ENCODE measurements at places on chromosomes 16 and 17.
A peak's percentile ranks its signal among the peaks of the same experiment; 100 is the strongest.

GRCh38 chr17:83058266-83058798 lies 21.1 kb upstream of the METRNL start:
- no peak for DNase-seq

DNA sequence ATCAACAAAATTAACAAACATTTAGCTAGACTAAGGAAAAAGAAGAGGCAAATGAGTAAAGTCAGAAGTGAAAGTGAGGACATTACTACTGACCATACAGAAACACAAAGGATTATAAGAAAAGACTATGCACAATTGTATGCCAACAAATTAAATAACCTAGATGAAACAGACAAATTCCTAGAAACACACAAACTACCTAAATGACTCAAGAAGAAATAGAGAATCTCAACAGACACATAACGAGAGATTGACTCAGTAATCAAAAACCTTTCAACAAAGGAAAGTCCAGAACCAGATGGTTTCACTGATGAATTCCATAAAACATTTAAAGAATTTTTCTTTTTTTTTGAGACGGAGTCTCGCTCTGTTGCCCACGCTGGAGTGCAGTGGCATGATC lies 35.7 kb upstream of the MYLK3 start:
- DNase-seq = no peak

DNA sequence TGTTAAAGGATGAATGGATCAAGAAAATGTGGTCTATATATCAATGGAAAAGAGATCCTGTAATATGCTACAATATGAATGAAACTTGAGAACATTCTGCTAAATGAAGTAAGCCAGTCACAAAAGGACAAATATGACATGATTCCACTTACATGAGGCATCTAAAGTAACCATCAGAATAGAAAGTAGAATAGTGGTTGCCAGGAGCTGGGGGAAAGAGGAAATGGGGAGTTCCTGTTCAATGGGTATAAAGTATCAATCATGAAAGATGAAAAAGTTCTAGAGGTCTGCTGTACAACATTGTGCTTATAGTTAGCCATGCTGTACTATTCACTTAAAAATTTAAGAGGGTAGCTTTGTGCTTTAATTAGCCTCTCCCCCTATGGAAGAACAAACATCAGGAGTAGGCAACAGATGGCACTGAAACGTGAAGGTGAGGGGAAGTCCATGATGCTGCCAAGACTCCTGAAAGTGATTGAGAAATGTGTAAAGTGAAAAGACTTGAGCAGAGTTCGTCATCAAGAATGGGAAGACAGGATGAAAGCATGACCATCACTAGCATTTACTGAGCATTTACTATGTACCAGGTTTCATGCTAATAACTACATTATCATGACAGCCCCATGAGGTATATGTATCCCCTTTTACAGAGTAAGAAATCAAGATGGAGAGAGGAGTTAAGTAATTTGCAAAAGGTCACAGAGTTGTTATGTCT lies 167.2 kb downstream of the CYB561 start:
- DNase-seq = no peak

GRCh38 chr17:74544991-74545842 lies 698 bp downstream of the CD300C start:
- no peak for DNase-seq

GRCh38 chr16:12252616-12253015 lies 276.1 kb downstream of the SNX29 start:
- no peak for DNase-seq

DNA sequence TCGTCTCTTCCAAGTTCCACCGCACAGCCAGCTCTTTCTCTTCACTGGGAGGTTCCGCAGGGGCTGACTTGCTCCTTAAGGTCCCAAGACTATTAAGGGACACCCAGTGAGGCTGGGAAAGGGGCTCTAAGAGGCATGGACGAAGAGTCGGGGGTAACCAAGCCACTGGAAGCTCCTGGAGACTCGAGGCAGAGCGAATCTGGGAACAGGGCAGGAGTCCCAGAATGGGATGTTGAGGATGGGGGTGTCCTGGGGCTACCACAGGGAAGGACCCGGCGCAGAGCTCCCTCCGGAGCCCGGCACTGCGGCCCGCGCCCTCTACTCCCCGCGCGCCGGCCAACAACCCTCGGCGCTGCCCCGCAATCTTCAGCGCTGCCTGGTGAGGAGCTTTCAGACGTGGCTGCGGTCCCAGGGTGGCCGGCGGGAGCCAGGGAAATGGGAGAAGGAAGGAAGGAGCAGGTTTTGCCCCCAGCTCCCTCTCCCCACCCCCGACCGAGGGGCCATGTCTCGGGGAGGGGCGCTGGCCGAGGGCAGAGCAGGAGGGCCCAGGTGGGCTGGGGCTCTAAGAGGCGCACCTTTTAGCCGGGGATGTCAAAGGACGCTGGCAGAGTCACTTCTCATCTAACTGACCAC lies 581 bp downstream of the CHST5 start:
- DNase-seq = no peak

- DNase-seq = no peak
Measured at GRCh38 chr16:47492428-47493377, 31.6 kb downstream of the PHKB start.

- no peak for DNase-seq
Measured at GRCh38 chr17:36529121-36529520, 5.5 kb downstream of the MYO19 start.

- no peak for DNase-seq
Measured at GRCh38 chr17:78014646-78015045, 56.1 kb downstream of the TNRC6C start.

DNA sequence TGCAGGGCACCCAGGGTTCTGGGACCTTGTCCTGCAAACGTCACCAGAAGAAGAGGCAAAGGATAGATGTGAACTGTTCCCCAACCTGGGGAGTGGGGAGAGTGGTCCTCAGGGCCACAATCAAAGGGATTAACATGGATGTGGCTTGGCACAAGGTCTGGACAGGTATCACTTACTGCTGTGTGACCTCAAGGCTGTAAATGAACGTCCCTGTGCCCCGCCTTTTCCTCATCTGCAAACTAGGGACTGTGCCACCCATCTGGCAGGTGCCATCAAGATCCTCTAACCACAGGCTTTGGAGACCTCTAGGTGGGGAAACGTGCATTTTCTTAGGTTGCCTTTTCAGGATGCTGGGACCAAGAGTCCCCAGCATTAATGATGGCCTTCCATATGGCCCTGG lies 25.1 kb downstream of the SLC5A10 start:
- no peak for DNase-seq

DNA sequence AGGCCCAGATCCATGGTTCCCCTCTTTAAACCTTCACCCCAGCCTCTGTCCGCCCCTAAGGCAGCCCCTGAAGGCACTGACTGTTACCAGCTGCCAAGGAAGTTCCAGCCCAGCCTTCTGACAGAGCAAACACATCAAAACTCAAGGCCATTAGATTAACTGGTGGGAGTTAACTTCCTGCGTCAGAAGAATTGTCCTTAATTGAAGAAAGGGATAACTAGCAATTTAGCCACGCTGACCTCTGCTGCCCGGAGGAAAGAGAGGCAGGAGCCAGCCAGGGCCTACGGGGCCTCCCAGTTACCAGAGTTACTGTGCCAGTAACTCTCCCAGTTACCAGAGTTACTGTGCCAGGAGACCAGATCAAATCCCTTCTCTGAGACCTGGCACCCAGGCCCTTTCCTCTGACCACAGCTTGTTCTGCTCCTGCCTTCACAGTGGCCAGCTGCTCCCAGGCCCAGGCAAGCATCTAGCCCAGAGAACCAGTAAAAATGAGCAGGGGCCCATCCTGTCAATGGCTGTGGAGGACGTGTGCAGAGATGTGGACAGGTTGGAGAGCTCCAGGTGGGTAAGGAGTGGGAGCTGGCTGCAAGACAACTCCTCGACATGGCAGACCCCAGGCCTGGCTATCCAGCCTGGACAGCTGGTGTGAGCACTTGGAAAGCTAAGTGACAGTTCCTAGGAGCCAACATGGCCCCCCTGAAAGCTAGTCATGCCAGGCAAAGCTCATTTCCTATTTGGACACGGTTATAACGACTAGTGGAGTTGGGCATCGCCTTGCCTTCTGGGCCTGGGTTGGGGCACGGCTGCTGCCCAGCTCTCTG lies 2.8 kb upstream of the PITPNM3 start:
- DNase-seq = no peak

DNA sequence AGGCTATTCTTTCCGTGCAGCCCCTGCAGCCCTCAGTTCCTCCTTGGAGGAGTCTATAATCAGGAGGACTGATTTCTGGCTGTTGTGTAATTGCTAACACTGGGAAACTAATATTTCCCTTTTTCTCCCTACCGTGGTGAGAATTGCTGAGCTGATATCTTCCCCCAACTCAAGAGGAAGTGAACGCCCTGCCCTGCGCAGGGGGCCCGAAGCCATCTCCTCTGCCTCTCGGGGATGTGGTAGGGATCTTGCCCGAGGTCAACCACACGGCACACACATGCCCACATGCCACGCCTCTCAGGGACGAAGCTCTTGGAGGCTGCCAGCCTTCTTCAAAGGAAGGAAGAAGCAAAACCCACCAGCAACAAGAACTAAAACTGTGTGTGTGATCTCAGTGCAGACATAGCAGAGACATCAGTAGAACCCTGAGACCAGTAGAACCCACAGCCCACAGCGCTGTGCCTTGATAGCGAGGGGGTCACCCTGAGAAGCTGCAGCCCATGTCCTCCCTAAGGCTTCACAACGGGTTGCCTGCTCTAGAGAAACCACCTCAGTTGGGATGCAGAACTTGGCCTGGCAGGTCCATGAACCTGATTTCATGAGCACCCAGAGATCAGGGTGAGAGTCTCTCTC lies 8.9 kb upstream of the ULK2 start:
- no peak for DNase-seq

DNA sequence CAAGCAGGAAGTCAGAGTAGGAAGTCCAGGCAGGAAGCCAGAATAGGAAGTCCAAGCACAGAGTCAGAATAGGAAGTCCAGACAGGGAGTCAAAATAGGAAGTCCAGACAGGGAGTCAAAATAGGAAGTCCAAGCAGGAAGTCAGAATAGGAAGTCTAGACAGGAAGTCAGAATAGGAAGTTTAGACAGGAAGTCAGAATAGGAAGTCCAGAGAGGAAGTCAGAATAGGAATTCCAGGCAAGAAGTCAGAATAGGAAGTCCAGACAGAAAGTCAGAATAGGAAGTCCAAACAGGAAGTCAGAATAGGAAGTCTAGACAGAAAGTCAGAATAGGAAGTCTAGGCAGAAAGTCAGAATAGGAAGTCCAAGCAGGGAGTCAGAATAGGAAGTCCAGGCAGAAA lies 105.3 kb upstream of the C16orf82 start:
- no peak for DNase-seq

DNA sequence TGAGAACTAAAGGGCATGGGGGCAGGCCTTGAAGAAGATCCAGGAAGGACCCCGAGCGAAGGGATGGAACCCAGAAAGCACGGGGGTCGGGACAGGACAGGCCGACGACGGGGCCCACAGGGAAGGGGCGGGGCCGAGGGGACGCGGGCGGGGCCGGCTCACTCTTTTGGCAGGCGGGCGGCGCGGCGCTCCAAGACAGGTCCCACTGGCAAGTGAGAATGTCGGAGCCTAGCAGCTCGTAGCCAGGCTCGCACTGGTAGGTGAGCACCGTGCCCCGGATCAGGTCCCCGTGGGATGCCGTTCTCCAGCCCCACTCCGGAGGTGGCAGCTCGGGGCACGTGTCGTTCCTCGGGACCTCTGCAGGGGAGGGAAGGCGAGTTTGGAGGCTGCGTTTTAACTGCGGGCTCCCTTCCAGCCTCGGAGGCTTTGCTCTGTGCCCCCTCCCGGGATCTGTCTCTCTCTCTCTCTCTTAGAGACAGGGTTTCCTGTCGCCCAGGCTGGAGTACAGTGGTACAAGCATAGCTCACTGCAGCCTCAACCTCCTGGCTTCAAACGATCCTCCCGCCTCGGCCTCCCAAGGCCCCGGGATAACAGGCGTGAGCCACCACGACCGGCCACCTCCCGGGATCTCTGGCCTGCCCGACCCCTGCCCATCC lies 13.7 kb upstream of the CDIPT start:
- no peak for DNase-seq

- no peak for DNase-seq
Measured at GRCh38 chr17:1156864-1157263, 22.9 kb downstream of the ABR start.

DNA sequence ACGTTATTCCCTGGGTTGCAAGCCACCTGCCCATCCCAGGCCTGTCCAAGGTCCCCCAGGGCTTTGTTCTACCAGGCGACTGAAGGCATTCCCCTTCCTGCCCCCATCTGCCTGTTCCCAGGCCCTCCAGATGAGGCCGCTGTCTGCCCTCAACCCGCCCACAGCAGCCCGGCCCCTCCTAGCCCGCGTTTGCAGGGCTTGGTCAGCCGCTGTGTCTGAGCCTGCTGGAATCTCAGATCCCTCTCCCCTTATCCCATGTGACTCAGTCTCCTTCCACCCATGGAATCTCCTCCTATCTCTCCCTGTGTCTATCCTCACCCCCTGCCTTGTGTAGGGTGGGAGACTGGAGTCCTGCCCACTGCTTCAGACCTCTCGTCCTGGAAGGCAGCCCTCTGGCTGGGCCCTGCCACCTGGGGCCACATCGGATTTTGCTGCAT lies 186.0 kb upstream of the TNRC6C start:
- DNase-seq = peak; percentile 74

GRCh38 chr17:64356304-64356686 lies 34.4 kb downstream of the PECAM1 start:
- DNase-seq = no peak

DNA sequence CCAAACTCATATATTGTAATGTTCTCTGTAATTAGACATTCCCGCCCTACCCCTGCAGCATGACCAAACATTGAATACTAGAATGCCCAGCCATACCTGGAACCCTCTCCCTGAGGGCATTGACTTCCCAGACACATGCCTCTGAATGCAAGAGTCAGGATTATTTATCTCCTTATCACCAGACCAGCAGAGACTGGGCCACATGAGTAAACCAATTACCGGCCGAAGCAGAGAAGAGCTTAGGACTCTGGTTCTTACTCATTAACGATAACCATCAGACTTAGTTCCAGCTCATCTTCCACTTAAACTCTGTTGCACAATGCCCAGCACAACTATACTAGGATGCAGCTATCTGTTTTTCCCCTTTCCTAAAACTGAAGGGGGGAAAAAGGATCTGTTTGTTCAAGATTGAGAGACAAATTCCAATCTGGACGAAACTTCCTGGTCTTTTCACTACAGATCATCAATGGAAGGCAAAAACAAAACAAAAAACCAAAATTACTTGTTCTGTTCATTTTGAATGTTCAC lies 88.2 kb upstream of the CORO6 start:
- DNase-seq = no peak

DNA sequence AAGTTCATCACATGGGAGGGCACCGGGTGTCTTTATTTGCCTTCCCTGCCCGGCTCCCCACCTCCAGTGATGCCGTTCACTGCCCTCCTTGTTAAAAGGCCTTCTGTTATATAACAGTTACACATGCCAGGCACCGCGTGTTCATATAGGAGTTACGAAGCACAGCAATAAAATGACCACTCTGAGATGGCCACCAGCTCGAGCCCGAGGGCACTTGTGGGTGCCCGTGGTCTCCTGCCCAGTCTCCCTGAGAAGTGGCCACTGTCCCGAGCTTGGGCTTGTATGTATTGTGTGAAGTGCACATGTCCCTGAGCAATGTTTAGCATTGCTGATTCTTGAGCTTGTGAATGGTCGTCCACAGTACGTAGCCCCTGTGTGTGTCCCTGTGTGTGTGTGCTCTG lies 355.6 kb downstream of the SEC14L1 start:
- DNase-seq = no peak

- DNase-seq = no peak
Measured at GRCh38 chr16:87376660-87377059, 6.9 kb downstream of the FBXO31 start.

Measured in NCI-H1436 (cell line).